Stimulated activated CD4-positive, alpha-beta T cell treated with anti-CD3 and anti-CD28 coated beads, Interleukin-12 subunit alpha, Interleukin-12 subunit beta, amount 100 ng/mL, for 48 hours (primary cell): ENCODE measurements at places on chromosomes 3 and 15.

- DNase-seq, result no peak
Observed at GRCh38 chr3:14144423-14145075, 19.7 kb downstream of the TMEM43 start.

DNA sequence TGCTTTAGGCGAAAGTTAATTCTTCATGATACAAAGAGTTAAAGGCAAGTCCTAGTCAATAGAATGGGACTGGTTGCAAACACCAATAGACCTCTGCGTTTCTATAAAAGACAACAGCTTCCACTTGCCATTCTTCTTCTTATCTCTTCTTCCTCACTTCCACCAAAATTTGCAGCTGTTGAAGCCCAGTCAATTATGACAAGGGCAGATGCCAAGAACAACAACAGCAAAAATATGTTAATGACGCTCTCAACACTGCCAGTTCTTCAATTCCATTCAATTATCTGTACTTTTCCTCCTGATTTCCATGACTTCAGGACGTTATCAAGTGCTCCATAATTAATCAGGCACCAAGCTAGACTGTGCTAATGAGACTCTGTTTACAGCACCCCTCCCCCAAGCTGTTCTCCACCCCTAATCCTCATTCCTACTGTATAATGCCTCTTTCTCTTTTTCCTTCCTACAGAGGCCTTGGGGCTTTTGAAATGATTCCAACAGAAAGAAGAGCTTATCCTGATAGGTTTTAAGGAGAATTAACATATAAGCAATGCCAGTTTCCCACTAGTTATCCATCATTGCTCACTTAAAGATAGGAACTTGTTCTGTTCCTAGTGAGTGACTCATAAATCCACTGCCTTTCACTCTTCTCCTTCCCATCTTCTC is 1160.5 kb downstream of the IGSF11 start:
- DNase-seq, result no peak

- no peak for DNase-seq
Observed at GRCh38 chr3:58998476-58999117, 51.2 kb downstream of the CFAP20DC start.

GRCh38 chr3:53566461-53567145 is 72.2 kb downstream of the CACNA1D start:
- no peak for DNase-seq

DNA sequence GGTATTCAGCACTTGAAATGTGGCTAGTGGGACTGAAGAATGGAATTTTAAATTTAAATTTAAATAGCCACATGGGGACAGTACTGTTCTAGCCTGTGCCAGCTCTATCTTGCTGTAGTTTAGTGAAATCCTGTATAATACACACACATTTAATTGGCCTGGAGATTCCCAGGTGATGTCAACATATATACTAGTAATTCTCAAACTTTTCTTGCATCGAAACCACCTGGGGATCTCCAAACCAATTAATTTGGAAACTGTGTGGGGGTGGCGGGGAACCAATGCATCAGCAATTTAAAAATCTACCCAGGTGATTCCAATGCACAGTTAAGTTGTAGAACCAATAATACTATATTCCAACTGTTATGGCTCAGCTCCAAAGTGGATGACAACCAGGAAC is 228.9 kb upstream of the MRPL3 start:
- DNase-seq, result peak; percentile 28

DNA sequence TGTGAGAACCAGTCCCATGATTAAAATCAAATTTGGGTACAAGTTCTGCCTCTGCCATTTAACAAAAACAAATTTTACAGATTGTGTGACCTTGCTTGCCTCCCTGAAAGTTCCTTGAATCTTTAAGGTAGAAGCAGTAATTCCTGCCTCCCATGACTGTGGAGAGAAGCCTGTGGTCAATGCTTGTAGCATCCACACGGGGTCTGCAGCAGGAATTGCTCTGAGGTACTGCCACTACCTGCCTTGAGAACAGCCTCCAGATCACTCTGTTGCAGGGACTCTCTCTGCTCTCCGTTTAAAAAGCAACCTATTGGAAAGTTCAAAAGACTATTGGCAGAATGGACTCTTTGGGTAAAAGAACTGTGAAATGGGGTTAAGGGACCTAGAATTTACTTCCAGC is 75.9 kb downstream of the SST start:
- DNase-seq, result no peak

- no peak for DNase-seq
Observed at GRCh38 chr15:48861813-48862431, 16.0 kb upstream of the EID1 start.

GRCh38 chr3:152818027-152818426 is 16.9 kb upstream of the P2RY1 start:
- DNase-seq, result no peak

DNA sequence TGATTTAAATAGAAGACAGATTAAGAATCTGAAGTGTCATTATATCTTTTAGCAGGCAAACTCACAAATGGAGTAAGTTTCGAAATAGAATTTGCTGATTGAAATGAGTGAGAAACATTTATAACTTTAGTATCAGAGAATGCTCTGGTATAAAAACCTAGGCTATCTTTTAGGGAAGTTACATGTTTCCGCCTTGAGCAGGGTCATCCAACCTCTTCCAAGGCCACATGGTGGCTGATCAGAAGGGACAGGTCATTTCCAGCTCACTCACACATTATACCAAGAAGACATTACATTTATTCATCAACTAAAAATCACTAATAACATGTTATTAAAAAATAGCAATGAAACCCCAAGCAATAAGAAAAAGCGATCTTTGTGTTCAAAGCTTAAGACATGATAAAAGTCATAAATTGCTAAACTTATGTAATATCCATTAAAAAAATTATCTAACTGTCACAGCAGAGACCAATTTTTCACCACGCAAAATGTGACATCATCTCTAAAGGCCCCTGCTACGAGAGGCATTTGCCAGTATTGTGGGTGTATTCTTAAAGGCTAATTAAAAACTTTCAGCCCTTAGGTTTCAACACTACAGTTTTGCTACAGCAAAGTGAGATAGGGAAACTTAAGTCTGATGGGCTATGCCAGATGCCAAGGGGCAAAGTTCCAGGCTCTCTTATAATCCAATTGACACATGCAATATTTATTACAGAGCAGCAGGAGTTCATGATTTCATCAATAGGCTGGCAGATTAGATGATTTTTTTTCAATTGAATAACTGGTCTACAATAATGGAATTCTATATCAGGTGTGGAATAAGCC is 240.4 kb upstream of the TBL1XR1 start:
- DNase-seq, result no peak

DNA sequence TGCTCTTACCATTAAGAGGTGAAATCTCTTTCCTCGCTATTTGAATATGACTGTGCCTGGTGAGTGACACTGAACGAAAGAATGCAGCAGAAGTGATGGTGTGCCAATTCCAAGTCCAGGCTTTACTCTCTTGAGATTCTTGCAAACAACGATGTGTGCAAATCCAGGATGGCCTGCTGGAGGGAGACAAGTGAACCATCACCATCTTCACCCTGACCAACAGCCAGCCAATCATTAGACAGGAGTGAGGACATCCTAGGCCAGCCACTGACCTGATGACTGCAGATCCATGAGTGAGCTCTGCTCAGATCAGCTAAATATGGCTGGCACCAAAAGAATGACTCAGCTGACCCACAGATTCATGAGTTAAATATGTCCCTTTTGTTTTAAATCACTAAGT is 878.0 kb downstream of the PDCD6IP start:
- DNase-seq, result no peak

- no peak for DNase-seq
Observed at GRCh38 chr3:39910826-39911464, 101.5 kb downstream of the MYRIP start.

DNA sequence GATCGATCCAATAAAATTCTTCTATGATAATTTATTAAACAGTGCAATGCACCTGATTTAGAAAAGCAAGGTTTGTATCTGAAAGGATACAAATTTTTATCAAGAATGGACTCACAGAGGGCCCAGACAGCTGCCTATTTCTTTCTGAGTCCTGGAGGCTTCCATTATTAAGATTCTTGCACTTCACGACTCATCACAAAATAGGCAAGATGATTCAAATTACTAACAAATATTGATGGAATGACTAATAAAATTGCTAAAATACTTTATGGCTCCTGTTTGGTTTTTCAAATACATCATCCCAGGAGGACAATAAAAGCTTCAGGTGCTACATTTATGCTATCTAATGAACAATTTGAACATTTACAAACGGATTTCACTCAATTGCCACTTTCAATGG is 483.0 kb upstream of the AGTR1 start:
- DNase-seq, result no peak

DNA sequence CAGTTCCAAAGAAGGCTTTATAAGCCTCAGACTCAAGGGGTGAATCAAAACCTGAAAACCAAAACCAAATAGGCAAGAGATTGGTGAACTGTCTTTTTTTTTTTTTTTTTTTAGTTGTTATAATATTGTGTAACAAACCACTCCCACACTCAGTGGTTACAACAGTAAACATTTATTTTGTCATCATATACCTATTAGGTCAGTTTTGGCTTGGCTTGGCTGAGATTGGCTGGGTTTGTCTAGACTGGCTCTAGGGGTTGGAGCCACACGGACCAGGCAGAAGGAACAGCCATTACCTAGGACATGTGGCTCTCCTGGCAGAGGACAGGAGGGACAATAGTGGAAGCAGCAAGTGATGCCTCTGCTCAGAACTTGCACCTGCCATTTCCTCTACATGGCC is 26.4 kb upstream of the RYR3 start:
- no peak for DNase-seq

GRCh38 chr15:52698514-52698913 is 19.3 kb upstream of the ATOSA start:
- no peak for DNase-seq

GRCh38 chr3:188421151-188421821 is 267.3 kb downstream of the LPP start:
- DNase-seq, result no peak

DNA sequence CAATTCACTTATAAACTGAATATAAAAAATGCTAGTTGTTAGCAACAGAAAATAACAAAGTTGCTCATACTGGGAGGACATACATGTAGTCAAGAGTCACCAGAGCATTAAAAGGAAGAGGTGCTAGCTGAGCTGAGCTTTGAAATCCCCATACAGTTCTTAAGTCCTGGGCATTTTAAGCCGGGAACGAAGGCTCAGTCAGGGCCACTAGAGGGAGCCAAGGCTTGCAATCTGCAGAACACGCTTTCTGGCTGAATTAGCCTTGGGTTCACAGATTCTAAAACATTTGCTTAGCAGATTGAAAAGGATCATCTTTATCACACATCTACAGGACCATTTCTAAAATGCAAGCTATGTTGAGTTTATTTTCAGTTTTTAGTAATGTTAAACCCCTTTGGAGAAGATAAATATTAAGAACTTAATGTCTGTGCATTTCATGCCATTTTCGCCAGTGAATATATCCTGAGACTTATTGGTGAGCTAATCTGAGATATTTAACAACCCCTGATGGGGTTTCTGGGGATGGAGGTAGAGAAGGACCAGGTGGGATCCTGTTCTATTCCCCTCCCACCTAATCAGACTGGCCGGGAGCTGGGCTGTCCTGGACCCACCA is 26.3 kb upstream of the MNS1 start:
- DNase-seq, result peak; percentile 53

GRCh38 chr3:14678015-14678503 is 3.1 kb downstream of the C3orf20 start:
- no peak for DNase-seq

DNA sequence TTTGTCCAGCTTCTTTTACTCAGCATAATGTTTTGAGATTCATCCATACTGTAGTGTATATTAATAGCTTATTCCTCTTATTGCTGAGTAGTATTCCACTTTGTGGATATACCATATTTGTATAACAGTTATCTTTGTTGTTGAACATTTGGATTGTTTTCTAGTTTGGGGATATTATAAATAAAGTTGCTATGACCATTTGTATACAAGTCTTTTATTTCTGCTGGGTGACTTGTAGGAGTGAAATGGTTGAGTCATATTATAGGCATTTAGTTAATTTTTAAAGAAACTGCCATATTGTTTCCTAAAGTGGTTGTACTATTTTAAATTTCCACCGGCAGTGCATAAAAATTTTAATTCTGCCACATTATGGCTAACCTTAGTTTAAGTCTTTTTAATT is 53.4 kb downstream of the RPL39L start:
- no peak for DNase-seq

DNA sequence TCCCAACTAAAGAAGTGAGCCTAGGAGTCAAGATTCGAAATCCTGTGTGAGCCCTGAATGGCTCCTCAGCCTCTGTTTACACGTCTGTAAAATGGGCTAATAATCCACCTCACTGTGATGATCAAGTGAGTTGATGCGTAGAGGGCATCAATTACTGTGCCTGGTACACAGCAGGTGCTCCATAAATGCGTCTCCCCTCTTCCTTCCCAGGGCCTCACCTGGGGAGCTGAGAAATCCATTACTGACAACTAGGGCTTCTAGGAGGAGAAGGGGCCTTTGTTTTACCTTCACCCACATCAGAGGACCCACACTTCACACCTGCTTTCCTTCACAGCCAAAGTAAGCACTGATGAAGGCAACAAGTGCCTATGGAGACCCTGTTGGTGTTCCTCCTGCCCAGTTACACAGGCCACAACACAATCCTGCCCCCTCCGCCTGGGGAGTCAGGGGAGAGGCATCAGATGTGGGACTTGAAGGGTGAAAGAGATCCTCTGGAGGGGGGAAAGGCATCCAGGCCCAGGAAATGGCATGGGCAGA is 1.4 kb downstream of the CIB2 start:
- DNase-seq, result no peak

- no peak for DNase-seq
Observed at GRCh38 chr3:184470551-184470950, 90.7 kb downstream of the CHRD start.

- DNase-seq, result no peak
Observed at GRCh38 chr3:50466177-50466576, 37.3 kb downstream of the CACNA2D2 start.

DNA sequence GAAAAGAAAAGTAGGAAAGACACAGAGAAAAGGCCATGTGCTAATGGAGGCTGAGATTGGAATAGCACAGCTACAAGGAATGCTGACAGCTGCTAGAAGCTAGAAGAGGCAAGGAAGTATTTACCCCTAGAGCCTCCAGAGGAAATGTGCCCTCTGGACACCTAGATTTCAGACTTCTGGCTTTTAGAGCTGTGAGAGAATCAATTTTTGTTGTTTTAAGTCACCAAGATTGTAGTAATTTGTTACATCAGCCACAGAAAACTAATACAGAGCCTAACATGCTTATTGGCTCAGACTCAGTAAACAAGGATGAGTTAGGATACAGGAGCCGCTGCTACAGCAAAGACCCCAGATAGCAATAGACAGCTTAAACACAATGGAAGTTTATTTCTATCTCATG is 33.1 kb upstream of the GLCE start:
- DNase-seq, result no peak

- no peak for DNase-seq
Observed at GRCh38 chr15:85580879-85581278, 200.5 kb downstream of the AKAP13 start.
